ENCODE measurements at places on chromosomes 2 and 18.

DNA sequence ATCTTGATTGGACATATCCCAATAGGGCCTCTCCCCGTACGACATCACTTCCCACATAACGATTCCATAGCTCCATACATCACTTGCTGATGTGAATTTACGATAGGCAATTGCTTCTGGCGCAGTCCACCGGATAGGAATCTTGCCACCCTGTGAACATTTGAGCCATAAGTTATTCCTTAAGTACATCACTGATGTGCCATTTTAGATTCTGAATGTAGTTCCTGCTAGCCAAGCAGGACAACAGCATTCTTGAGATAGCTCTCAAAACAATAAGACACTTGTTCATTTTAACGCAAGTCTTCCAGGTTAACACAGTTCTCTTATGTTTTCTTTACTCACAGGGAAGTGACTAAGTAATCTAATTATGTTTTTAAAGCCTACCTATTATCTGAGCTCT, 138.0 kb downstream of the EPHA4 start:
- no peak for DNase-seq

GRCh38 chr2:146481629-146482028, 1363.2 kb upstream of the ACVR2A start:
- DNase-seq, result no peak

DNA sequence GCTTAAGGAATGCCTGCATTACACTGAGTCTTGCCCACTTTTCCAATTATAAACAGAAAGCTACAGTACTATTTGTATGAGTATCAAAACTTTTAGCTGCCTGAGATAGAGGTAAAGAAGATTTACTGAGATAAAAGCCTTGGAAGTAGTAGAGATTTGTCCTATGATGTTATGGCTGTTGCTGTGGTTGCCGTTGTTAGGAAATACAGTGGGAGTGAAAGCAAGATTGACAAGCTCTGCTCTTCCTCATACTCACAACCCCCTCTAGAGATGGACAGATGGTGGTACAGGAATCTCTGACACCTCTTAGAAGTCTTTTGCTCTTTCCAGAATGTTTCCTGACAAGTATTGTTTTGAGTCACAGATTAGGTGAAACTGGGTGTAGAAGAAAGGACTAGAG, 242.5 kb downstream of the RPIA start:
- no peak for DNase-seq

- no peak for DNase-seq
These were observed 760 bp upstream of the CNOT11 start for GRCh38 chr2:101251844-101252407.

DNA sequence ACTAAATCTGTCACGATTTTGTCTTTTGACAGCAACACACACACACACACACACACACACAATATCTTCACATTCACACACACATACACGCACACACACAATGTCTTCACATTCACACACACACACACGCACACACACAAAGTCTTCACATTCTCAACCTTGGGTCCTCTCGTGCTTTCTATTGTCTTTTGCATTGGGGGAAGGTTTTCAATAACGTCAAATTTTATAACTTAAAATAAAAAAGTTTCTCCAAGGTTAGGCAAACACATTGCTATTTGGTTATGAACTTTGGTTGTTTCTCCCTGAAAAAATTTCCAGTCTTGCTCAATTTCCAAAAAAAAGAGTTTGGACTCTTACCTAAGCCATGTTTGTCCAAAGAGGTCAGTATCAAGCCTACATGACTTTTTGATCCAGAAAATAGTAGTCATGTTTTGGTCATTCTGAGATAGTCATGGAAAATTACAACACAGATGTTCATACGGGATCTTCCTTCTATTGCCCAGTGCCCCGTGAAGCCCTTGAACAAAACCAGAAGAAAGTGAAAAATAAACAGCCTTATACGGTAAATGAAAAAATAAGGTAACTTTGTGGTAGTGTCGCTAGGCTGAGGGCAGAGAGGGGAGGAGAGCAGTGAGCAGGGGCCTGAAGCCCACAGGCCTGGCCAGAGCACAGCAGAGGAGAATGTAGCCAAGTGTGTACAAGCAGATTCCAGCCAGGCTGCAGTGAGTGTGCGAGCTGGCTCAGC, 542.8 kb upstream of the ID2 start:
- DNase-seq, result no peak

- no peak for DNase-seq
These were observed 453 bp downstream of the CABLES1 start for GRCh38 chr18:23135550-23136325.

DNA sequence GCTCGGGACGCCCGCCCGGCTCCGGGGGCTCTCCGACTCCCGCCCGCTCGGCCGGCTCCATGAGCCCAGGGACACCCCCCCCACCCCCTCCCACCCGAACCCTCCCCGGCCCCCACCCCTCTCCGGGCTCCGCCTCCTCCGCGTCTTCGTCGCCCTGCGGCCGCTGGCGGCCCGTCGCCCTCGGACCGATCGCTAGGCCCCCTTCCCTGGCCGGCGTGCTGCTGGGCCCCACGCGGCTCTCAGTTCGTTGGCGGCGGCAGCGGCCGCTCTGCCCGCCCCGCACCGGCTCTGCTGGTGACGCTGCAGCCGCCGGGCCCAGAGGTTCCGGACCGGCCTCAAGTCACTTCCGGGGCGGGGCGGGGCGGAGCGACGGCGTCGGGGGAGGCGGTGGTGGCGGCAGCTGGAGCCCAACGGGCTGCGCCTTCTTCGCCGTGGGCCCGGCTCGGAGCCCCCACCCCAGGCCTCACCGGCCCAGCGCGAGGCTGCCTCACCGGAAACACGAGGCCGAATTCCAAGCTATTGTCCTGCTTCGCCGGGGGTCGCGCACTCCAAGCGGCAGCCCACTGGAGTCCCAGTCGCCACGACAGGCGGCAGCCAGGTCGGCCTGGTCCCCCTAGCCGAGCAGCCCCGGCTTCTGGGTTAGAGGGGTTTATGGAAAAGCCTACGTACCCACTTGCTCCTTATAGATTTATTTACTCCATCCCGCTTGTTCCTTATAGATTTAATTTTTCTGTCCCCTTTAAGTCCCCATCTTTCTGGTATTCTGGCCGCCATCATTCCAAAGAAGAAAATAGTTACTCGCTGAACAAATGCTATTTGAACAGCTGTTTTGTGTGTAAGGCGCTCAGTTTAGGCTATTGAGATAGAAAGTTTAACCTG, at the start of gene PSME4:
Gene PSME4 (minus strand): TSS at position 270 of the 879 bp plus-strand sequence. CDS start 209 bp downstream, at position 61.
- peak; percentile 97 for DNase-seq

- DNase-seq, result no peak
These were observed 81.4 kb upstream of the B3GNT2 start for GRCh38 chr2:62114564-62114963.

- no peak for DNase-seq
These were observed 32.1 kb upstream of the MYO3B start for GRCh38 chr2:170145675-170146432.

GRCh38 chr18:61847164-61847791, 45.5 kb downstream of the RNF152 start:
- DNase-seq, result no peak

DNA sequence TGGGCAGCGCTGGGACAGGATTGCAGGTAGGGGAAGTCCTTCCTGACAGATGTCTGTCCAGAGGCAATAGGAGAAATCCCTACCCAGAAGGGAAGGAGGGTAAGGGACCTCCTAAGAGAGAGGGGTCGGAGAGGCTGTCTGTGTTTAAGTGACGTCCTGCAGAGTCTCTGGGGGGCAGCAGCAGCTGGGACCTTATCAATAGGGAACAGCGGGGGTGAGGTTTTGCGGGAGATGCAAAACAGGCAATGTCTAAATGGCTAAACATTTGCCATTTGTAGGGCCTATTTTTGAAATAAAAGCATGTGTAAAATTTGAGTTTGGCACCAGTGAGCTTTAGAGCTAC, 108.7 kb upstream of the HS6ST1 start:
- no peak for DNase-seq

DNA sequence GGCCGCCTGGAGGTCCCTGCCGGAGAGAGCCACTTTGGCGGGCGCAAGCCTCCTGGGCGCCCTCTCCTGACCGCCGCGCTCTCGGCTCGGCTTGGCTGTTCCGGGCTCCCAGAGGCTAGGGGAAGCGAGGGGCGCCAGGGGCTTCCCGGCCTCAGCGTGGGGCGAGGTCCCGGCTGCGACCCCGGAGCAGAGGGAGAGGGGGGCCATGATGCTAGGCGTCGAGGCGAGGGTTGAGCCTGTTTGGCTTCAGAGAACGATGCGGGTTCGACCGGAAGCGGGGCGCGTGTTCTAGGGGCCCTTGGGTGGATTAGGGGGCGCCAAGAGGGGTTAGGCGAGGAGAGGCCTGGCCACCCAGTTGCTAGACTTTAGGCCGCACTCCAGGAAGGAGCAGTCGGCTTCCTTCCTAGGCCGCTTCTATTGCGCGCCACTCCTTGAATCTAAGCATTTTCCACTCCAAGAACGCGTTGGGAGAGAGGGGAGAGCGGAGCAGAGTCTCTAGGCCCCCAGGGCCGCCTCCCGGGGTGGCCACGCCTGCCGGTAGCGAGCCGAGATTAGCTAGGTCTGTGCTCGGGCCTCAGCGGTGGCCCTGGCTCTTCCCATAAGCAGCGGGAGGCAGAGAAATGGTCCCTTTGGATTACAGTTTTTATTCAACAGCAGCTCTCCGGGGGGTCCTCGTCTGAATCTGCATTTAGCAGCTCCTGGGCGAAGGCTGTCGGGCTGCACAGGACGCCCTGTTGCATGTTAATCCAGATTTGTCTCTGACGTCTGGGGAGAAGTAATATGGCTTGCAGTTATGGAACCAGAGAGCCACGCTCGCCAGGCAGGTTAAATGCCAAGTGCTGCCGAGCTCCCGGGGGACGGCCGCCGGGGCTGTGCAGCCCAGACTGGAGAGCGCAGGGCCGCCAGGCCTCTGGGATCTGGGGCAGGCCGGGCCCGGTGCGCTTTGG, 11.3 kb downstream of the MEIS1 start:
- DNase-seq, result no peak

- DNase-seq, result no peak
These were observed 77.1 kb upstream of the SEC11C start for GRCh38 chr18:59062643-59063006.

DNA sequence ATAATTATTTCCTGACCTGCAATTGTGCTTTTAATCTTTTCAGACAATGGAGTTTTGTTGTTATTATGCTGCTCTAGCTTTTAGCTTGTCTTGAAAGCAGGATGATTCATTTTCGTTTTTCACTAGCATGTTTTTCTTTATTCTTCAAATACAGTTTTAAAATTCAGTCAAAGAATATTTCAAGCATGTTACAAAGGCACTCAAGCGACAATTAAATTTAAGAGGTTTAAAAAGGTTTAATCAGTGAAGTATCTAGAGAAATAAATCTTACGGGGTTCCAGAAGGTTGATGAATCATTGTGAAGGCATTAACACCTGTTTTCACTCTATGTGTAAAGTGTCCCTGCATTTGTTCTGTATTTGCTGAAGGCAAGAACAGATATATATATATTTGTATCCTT, 390.7 kb upstream of the TMEFF2 start:
- DNase-seq, result no peak

DNA sequence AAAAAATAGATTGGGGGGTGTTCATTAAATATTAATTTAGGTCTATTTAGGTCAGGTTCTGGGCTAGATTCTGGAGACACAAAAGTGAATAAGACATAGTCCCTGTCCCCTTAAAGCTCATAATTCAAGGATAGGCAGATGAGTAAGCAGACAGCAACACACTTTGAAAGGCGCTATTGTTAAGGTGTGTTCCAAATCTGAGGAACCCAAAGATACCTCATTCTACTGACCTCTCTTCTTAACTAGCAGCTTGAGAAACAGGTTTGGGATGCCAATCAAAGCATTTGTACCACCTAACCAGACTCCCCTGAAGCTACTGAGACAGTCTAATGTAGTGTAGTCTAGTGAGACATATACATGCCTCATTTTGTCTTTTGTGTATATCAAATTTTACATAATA, 34.8 kb downstream of the SEMA4F start:
- DNase-seq, result no peak

DNA sequence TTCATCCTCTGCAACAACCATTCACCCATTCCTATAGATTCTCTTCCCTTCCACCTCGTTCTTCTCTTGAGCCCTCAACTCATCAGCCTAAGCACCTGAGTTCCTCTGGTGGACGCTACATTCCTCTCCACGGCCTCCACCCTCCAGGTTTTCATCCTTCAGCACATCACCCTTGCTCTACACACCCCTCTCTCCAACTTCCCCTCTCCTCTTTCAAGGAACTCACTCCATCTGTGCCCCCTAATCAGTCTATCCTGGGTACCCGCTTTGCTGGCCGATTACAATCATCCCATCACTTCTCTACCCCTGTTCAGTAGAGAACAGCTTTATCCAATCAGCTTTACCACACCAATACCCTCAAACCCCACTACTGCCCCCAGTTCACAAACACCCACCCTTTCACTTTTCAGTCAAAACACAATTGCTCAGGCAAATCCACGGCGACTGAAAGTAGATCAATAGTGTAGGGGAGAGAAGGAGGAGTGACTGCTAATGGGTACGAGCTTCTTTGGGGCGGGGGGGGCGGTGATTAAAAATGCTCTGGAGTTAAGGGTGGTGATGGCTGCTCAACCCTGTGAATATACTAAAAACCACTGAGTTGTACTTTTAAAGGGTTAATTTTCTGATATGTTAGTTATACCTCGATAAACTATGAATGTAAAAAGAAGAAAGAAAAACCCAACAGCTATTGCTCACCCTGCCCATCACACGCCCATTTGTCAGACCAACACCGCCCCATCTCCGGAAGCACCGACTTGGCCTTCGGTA, 857 bp downstream of the DYM start:
- peak; percentile 4 for DNase-seq

DNA sequence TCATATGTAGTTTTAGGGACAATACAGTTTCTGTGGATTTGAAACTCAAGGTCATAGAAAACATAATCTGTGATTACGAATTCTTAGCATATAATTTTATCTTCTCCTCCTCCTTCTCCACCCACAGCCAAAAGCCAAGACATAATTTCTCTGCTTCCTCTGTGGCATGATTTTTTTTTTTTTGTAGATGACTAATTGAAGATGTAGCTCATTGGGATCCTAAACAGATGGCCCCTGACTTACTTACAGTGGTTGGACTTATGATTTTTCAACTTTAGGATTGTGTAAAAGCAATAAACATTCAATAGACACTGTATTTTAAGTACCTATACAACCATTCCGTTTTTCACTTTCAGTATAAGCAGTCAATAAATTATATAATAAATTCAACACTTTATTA, 42.3 kb downstream of the FSIP2 start:
- DNase-seq, result no peak

- peak; percentile 89 for DNase-seq
These were observed 664 bp upstream of the IMPA2 start for GRCh38 chr18:11980494-11981191.

DNA sequence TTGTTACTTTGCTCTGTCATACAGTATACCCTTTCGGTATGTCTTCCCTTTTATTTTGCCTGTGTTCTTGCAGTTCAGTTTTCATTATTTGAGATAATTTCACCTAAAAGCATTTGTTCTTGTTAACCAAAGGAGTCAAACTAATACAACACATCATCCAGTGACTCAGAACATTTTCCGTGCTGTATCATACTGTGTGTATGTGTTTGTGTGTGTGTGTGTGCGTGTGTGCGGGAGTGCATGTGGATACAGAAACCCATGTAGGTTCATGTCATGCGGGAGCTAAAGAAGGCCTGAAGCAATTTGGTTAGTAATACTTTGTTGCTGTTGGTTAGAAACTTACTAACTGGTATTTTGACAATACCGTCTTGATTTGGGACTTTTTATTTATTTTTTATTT, 60.0 kb downstream of the CEP192 start:
- DNase-seq, result no peak
